Stimulated activated CD8-positive, alpha-beta memory T cell treated with anti-CD3 and anti-CD28 coated beads, Interleukin-2, amount 100 ng/mL, for 1 hour (primary cell): ENCODE measurements at places on chromosomes 3 and 15.

GRCh38 chr3:134004841-134005240 is 24.9 kb downstream of the SLCO2A1 start:
- no peak for DNase-seq

DNA sequence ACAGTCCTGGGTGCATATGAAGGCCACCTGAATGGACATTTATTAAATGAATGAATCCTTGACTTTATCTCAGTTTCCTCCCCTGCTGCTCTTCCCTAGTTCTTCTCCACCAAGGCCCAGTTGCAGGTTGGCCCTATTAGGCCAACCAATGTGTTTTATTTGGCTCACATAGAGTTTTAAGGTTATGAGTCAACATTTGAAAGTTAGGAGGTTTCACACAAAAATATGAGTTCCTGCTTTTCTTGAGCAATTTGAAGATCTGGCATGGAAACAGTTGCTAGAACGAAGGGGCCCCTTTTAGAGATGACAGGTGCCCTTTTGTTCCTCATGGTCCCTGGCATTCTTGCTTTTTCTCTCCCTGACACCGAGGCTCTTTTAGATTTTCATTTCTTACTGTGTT is 83.0 kb upstream of the PDZRN3 start:
- DNase-seq: no peak

- no peak for DNase-seq
These were observed 31.8 kb downstream of the MYO9A start for GRCh38 chr15:72086010-72086697.

- DNase-seq: no peak
These were observed 16.4 kb downstream of the RBP1 start for GRCh38 chr3:139523166-139523565.

DNA sequence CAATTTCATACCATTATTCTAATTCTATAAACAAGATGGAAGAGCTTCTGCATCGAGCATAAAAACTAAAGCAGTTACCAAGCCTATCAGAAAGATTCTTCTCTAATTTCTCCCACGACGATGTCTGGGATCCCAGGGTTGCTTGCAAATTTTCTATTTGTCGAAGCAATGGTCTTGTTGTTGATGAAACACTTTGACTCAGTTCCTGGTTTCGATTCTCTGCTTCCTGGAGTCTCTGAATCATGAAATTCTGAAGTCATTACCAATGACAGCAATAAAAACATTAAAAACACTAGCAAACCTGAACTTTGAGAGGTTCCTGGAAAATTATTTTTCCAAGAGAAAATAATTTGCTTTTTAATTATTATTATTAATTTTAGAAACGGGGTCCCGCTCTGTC is 18.7 kb downstream of the TMF1 start:
- no peak for DNase-seq

DNA sequence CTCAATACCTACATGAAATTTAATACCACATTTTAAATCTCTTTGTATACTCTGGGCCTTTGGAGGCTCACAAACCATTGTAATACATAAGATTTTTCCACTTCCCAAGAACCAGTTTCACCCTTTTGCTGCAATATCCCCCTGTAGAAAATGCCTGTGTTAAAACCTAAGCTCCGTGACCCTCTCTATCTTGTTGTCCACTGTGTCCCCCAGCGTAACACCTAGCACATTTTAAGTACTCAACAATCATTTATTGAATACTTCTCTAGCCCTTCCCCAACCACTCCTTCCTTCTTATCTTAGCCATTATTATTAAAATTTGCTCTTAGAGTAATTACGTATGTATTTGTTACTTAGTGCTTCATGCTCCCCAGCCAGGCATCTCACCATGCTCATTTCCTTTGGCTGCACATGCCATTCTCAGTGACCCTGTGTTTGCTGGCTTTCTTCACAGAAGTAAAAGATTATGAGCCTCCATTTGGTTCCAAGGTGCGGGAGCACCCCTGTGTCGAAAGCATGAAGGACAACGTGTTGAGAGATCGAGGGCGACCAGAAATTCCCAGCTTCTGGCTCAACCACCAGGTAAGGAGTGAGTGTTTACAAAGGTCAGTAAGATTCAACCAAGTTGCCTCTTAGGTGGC is 81.6 kb downstream of the TGFBR2 start:
- DNase-seq: no peak

DNA sequence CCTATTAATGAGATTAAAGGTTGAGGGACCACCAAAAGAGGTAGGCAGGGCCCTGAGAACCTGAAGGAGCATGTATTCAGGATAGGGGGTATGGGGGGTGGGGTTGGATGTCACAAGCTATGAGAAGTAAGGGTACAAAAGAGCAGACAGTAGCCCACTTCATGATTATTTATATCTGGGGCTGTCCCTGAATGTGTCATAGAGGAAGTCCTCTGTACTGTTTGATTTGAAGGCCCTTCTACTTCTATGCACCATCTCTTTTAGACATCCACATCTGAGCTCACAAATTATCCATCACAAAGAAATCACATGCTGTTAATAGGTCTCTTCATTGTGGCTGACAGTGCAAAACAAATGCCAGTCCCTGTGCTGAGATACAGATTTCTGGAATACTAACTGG is 68.6 kb downstream of the FHIT start:
- DNase-seq: no peak

DNA sequence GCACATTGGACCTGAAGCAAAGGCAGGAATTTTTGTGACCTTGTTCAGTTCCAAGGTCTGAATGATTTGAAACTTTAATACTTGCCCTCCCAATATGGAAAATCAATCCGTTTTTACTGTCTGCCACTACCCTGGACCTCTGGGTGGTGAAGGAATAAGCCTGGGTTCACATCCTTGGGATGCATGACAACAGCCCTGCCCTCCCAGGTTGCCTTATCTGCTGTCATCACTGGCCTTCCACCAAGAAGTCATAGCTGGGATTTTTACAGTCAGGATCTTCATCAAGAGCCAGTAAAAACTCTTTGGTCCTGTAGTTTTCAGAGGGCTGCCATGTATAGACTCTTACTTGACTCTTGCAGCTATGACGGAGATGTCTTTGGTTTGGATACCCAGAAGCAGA is 128.6 kb downstream of the MYLK start:
- no peak for DNase-seq

DNA sequence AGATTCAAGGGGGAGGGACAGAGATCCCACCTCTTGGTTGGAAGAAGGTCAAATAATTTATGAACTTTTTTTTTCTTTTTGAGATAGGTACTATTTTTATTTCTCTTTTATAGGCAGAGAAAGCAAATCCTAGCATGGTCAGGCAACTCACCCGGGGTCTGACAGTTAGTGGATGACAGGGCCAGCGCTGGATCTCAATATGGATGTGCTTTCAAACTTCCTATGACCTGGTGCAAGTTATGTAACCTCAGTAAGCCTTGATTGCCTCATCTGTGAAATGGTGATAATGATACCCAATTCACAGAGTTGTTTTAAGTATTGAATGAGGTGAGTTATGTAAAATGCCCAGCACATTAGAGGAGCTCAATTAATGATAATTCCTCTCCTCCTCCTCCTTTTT is 86.8 kb upstream of the MEF2A start:
- no peak for DNase-seq

DNA sequence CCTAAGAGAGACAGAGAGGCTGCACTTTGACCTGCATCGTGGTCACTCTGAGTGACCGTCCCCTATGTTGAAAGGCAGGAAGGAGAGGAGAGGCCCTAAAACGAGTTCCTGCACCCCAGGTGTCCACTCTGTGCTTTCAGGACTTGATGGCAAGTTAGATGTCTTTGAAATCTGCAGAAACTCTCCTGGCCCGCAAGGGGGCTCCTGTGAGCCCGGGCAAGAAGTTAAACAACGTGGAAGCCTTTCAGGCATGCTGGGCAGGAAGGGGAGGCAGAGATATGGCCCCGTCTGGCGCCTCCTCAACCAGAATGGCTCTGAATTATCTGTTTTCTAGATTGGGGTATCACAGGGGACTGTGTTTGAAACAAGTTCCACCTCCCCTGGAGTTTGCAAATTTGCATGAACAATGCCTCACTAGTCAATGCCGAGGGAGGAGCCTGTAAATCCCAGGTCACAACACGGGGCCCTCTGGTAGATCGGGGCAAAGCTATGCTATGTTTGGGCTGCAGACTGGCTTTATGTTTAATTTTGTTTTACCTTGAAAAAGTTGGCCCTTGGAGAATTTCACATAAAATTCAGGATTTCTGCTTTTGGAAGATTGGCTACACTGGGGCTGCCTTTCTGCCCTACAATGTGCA is 9.8 kb downstream of the CTXND1 start:
- DNase-seq: no peak

DNA sequence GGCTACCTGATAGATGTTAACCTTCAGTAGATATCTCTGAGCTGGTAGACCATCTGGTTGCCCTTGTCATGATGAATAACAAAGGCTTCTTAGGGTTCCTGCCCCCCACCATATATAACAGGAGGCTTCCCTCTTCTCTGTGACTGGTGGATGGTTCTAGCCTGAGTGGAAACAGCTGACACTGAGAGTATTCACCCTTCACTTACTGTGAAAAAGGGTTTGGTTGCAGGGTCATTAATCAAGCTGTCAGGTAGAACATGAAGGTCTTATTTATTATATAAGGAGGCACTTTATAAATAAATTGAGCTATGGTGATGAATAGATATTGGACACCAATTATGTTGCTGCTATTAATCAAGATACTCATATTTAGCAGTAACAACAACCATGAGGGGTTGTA is 58.6 kb downstream of the CACNA2D3 start:
- no peak for DNase-seq

- DNase-seq: no peak
These were observed 9.4 kb upstream of the C15orf39 start for GRCh38 chr15:75192307-75192706.

DNA sequence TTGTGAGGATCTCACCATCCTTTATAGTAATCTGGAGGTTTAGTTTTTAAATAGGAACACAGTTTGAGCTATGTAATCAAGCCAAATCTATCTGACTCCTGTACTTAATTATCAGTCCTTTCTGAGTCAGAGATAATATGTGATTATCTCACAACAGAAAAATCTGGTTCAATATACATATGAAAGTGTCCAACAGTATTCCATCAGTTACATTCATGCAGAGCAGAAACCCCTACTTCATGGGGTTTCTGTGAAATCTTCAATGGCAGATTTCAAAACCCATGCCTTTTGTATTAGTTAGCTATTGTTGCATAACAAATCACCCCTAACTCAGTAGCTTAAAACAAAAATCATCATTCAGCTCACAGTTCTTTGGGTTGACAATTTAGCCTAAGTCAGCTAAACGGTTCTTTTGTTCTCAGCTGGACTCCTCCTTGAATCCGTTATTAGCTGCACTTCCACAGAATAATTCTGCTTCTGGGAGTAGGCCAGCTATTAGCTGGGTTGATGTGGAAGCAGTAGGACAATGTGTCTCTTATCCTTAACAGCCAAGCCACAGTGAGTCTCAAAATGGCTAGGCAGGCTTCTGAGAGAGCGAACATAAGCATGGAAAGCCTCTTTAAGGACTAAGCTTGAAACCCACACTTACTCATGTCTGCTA is 42.9 kb upstream of the ARPP21 start:
- no peak for DNase-seq

DNA sequence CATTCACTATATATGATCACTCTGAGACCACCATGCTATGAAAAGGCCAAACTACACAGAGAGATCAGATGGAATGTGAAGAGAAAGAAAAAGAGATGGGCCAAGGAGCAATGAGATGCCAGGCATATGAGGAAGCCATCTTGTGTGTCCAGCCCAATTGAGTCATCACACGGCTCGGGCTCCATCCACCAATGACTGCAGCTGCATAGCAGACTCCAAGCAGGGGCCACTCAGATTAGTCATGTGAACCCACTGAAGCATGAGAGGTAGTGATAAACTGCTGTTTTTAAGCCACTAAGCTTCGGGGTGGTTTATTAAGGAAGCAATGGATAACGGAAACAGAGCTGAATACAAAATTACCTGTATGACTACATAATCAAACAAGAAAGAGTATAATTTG is 185.9 kb downstream of the SUCLG2 start:
- no peak for DNase-seq

DNA sequence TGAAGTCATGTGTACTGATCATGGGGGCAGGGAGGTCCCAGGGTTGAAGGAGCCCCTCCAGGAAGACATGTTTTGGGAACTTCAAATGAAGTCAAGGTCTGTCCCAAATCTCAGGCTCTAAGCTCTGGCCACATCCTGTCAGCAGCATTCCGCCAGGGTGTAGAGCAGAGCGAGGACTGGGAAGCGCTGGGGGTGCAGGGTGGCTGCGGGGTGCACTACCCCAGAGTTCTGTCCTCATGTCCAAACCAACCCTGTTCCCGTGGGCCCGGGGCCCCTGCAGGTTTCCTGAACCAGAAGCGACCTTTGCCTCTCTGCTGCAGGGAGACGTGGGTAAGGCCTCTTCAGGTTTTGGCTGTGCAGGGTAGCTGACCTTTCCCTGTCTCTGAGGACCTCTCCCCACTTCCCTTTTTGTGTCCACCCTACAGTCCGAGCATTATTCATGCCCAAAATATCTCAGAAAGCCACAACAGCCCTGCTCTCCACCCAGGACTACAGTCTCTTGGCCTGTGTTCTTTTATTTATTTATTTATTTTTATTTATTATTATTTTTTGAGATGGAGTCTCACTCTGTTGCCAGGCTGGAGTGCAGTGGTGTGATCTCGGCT is 26.6 kb upstream of the FLNB start:
- DNase-seq: no peak

GRCh38 chr3:85360742-85361387 is 402.1 kb downstream of the CADM2 start:
- no peak for DNase-seq

DNA sequence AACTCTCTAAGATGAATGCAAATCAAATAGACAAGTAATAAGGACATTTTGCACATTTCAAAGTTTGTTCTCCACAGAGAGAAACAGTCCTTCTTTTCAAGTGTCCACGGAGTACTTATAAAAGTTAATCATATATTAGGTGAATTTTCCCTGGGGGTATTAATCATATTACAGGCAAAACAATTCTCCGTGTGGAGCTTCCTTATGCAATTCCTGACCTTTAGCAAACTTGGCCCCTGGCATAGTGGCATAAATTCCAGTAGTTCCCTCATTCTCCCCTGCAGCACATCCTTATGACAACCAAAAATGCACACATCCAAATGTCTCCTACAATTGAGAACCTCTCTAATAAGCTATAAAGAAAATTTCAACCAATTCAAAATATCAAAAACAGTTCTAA is 34.4 kb downstream of the FSIP1 start:
- DNase-seq: no peak

- DNase-seq: no peak
These were observed 205.7 kb upstream of the BHLHE40 start for GRCh38 chr3:4773583-4773982.
